Fibroblast of lung (primary cell): ENCODE measurements at places on chromosomes 11 and 22. TPM values are rescaled to one million over a fixed set of nuclear protein-coding genes. Genes with fewer than 3 reads are reported as not detected.

GRCh38 chr22:34763496-34763895 is 302.5 kb upstream of the ISX start:
- H3K4me1 ChIP-seq = no peaks in the 10 kb centered on the region
- no peak overlapping the region for H3K4me3 ChIP-seq
- H3K27me3 ChIP-seq = no peaks in the 10 kb centered on the region
- H3K36me3 ChIP-seq = no peaks in the 10 kb centered on the region

Gene PLEKHB1
- total RNA-seq = 0.77 and 2.5 TPM in 2 replicates

Gene ETS1
- 48.8 and 51.7 TPM in 2 replicates for total RNA-seq

GRCh38 chr11:7559398-7560283 is 45.8 kb downstream of the PPFIBP2 start:
- H3K4me3 ChIP-seq = no peak overlapping the region
- no peak for DNase-seq
- no peak overlapping the region for H3K27ac ChIP-seq
- H3K4me1 ChIP-seq = no peaks in the 10 kb centered on the region

GRCh38 chr22:48025096-48025495 is 1262.6 kb downstream of the TBC1D22A start:
- H3K36me3 ChIP-seq = no peaks in the 10 kb centered on the region
- H3K4me3 ChIP-seq = no peak overlapping the region
- H3K4me1 ChIP-seq = no peaks in the 10 kb centered on the region
- no peaks in the 10 kb centered on the region for H3K27me3 ChIP-seq
- DNase-seq = no peak
- H3K27ac ChIP-seq = no peak overlapping the region

- no peaks in the 10 kb centered on the region for H3K36me3 ChIP-seq
- no peak overlapping the region for H3K27ac ChIP-seq
- no peak for DNase-seq
- H3K27me3 ChIP-seq = no peaks in the 10 kb centered on the region
- H3K4me1 ChIP-seq = peaks cover 4% of the 10 kb centered on the region
- H3K4me3 ChIP-seq = no peak overlapping the region
Measured at GRCh38 chr11:120536091-120536796, 24.7 kb downstream of the GRIK4 start.

DNA sequence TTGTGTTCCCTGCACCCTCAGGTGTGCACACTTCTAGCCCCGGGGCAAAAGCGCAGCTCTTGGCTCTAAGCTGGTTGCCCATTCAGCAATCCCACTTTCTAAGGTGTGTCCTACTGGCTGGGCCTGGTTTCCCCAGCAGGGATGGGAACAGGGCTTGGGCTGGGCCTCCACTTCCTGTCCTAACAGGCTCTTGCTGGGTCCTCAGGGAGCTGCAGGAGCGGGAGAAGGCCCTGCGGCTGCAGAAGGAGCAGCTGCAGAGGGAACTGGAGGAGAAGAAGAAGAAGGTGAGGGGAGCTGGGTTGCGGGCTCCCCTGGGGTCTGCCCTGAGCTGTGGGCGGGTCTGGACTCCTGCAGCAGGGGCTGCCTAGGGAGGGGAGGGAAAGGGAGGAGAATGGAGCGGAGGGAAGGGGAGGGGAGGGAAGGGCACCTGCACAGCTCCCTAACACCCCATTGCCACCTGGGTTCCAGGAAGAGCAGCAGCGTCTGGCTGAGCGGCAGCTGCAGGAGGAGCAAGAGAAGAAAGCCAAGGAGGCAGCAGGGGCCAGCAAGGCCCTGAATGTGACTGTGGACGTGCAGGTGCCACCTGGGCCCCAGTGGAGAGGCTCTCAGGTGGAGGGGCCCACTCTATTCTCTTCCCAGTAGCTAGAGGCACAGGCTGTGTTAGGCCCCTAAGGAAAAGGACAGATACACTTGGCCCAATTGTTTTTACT is 24.6 kb downstream of the INCENP start:
- no peak overlapping the region for H3K27ac ChIP-seq
- DNase-seq = no peak
- no peaks in the 10 kb centered on the region for H3K27me3 ChIP-seq

Gene MMP27
- 0.17 TPM in 1 of 2 replicates, not detected in the other for total RNA-seq
